G401 (cell line): ENCODE measurements at places on chromosomes 12 and 14.
A peak's percentile ranks its signal among the peaks of the same experiment; 100 is the strongest.

- no peak for DNase-seq
Measured at GRCh38 chr12:93122569-93123091, 193.5 kb upstream of the EEA1 start.

- no peak for DNase-seq
Measured at GRCh38 chr12:61385771-61386170, 874.4 kb upstream of the USP15 start.

GRCh38 chr12:132804426-132804861 is 24.2 kb downstream of the GOLGA3 start:
- DNase-seq, result peak; percentile 21

DNA sequence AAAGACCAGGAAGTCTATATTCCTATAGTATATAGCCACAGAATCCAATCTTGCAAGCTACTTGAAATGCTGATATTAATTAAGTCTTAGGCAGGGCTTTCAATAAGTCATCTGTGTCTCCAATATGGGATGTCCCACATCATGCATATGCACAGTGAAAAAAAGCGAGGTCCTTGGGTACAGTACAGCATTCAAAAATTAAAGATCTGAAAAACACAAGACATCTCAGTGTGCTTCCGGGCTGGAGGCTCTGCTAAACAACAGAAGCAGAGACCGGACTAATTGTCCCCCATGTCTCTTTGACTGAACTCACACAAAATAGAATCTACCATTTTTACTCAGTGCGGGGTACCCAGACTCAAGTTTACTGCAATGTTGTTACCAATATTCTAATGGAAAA is 156.0 kb downstream of the DAD1 start:
- DNase-seq, result peak; percentile 35

DNA sequence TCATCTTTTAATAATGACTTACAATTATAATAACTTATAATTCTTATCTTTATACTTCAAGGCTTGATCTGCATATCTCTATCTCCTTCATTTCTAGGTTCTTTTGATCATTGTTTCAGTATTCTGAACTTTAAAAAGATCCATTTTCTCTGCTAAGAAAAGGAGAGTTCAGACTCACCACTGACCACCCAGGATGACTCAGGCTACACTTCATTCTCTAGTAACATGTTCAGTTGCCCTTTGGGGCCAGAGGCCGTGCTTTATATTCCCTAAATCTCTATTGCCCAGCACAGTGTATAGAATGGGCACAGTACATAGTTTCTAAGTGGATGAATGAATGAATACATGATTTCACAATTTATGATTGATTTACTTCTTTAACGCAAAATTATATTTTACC is 268.7 kb downstream of the AKAP6 start:
- DNase-seq, result no peak

GRCh38 chr14:50173891-50174290 is 57.5 kb downstream of the SOS2 start:
- no peak for DNase-seq

DNA sequence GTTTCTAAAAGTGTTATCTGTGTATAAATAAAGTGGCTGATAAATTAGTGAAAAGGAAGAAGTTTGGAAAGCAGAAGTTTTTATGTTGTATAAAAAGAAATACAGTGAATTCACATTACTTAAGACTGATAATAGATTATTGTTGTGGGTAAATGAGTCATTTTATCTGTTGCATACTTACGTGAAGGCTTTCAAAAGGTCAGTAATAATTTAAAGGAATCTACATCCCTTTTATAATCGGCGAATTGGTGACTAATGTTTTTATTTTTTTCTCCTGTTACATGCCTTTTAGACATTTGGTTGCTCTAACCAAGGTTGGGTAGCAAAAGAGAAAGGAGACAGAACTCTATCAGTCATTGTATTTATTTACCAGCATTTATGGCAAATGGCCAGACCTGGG is 155.9 kb downstream of the SLC41A2 start:
- DNase-seq, result no peak

- DNase-seq, result peak; percentile 86
Measured at GRCh38 chr12:6688543-6688998, 604 bp downstream of the ZNF384 start.

- peak; percentile 15 for DNase-seq
Measured at GRCh38 chr12:44286336-44286735, 450.5 kb downstream of the TMEM117 start.
